ENCODE measurements at places on chromosomes 12 and 14.

DNA sequence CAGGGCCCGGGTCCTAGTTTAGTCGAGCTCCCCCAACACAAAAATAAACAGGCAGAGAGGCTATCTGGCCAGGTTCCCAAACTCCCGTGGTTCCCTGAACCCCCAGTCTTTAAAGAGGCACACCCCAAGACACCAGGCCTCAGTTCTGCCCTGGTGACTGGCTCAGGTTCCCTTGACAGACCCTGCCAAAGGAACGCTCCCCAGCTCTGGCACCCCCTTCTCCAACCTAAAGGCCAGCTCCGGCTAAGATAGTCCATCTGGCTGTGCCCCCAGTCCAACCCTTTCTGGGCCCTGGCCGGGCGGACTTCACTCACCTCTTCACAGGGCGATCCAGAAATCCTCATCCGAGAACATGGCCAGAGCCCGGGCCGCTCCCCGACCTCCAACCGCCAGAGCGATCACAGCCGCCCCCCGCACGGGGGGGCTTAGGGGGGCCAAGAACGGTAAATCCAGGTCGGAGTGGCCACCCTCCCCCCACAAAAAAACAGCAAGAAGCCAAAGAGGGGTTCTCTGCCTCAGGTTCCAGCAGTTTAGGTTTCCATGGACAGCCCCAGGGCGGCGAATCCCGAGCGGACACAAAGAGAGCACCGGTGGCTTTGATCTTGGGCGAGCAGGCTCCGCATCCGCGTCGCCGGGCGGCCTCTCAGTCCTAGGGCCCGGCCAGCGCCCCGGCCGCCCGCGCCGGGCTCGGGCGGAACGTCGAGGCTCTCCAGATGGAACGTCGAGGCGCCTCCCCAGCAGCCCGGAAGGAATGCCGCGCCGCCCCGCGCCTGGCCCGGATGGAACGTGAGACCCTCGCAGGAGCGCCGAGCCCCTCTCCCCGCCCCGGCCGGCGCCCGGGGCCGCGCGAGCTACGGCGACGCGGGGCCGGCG is 1.1 kb downstream of the KMT2D start:
- DNase-seq: no peak

GRCh38 chr14:104805326-104805678 is 4.4 kb downstream of the ZBTB42 start:
- DNase-seq: no peak

GRCh38 chr14:63895510-63895909 is 42.7 kb downstream of the SYNE2 start:
- no peak for DNase-seq

- DNase-seq: no peak
Observed at GRCh38 chr12:82213761-82214160, 144.4 kb downstream of the CCDC59 start.

- DNase-seq: no peak
Observed at GRCh38 chr12:55250944-55251343, 6.5 kb downstream of the OR6C74 start.

DNA sequence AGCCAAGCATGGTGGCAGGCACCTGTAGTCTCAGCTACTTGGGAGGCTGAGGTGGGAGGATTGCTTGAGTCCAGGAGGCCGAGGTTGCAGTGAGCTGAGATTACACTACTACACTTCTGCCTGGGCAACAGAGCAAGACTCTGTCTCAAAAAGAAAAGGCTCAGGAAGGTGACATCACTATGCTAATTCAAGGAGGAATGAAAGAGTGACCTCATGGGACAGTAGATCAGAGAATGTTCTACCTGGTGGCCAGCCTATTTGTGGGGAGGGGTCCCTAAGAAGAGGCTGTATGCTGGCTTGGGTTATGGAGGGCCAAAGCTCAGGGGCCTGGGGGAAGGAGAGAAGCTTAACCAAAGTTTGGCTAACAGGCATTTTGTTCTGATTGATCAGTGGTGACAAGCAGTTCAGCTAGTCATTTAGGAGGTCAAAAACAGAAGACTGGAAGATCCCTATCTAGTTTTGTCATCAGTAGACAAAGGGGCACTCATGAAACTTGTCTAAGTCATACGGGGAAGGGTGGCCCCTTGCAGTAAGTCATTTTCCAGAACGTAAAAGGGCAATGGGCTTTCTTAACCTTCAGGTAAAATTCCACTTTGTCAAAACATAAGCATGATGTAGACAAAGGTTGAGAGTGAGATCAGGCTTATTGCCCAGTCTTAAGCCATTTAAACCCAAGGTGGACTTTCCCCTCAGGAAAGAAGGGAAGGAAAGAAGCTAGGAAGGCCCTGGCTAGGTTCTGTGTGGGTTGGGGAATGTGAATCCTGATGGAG is 60.8 kb upstream of the EEA1 start:
- no peak for DNase-seq

DNA sequence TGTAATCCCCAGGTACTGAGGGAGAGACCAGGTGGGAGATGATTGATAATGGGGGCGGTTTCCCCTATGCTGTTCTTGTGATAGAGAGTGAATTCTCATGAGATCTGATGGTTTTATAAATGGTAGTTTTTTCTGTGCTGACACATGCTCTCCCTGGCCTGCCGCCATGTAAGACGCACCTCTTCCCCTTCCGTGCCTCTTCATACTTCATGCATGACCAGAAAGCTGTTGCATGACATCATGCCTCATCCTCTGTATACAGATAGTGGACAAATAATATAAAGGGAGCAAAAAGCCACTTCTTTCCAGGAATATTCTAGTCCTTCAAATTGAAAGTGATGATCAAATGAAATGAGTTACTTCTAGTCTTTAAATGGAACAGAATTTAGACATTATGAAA is 47.3 kb upstream of the LRIG3 start:
- DNase-seq: no peak

DNA sequence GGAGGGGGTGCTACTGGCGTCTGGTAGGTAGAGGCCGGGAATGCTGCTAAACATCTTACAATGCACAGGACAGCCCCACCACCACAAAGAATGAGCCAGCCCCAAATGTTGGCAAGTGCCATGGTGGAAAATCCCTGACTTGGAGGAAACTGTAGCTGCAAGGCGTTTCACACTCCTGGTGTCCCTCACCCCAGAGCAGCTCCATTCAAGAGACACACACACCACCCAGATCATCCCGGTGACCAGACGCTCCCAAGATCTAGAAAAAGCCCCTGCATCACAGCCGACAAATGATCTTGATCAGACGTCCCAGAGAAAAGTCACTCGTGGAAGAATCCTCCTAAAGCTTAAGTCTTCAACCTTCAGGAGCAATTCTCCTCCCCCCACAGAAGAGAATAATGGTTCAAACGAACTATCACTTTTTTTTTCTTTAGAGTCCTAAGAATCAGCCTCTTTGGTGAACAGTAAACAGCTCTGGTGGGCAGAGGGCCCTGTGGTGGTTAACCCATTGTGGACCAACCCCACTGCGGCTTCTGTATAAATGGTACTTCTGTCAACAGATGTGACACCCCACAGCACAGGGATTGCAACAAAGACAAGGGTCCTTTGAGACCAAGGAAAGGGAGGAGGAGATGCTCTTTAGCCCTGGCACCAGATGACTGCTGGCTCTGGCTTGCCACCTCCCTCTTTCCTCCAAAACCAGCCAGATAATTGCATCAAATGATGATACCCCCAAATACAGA is 2.7 kb downstream of the GLTP start:
- no peak for DNase-seq

DNA sequence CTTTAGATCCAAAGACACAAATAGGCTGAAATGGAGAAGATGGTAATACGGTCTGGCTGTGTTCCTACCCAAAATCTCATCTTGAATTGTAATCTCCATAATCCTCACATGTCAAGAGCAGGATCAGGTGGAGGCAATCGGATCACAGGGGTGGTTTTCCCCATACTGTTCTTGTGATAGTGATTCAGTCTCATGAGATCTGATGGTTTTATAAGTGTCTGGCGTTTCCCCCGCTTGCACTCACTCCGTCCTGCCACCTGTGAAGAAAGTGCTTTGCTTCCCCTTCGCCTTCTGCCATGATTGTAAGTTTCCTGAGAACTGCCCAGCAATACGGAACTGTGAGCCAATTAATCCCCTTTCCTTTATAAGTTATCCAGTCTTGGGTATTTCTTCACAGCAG is 1795.5 kb upstream of the FLRT2 start:
- DNase-seq: no peak

DNA sequence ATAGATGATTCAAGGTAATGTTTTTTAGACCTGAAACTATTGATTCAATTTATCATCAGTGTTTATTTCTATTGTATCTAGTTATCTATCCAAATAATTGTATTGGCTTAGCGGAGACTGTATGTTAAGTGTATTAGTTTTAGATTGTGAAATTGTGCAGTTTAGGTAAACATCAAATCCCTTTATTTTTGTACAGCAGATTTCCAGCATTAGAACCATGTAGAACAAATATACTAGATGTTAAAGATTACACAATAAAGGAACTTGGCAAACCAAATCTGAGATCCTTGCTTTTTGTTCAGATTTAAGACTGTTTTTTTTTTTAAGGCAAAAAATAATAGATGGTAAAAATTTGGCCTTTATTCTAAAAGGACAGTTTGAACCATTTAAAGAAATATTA is 39.3 kb downstream of the PPM1A start:
- DNase-seq: no peak

GRCh38 chr14:100150932-100151587 is 8.4 kb downstream of the DEGS2 start:
- DNase-seq: no peak

- no peak for DNase-seq
Observed at GRCh38 chr14:89853936-89854693, 100.4 kb downstream of the EFCAB11 start.

- no peak for DNase-seq
Observed at GRCh38 chr12:25993901-25994651, 35.6 kb downstream of the RASSF8 start.

- no peak for DNase-seq
Observed at GRCh38 chr12:12725956-12726554, 8.9 kb downstream of the CDKN1B start.

Measured in prostate gland (tissue), 2 donors.